ENCODE measurements at places on chromosomes 13 and 19. TPM values are rescaled to one million over a fixed set of nuclear protein-coding genes. Genes with fewer than 3 reads are reported as not detected.

SKA3 gene
- total RNA-seq = 5.6 TPM

GRCh38 chr19:7605490-7606222, 10.0 kb downstream of the CAMSAP3 start:
- no peak overlapping the region for H3K4me3 ChIP-seq
- H3K27ac ChIP-seq = no peak overlapping the region
- H3K36me3 ChIP-seq = no peaks in the 10 kb centered on the region
- DNase-seq = no peak

FSD1 gene
- 1.2 TPM for total RNA-seq

- no peaks in the 10 kb centered on the region for H3K36me3 ChIP-seq
- DNase-seq = no peak
- peaks cover 28% of the 10 kb centered on the region for H3K4me1 ChIP-seq
Observed at GRCh38 chr19:1063909-1064660, 2.9 kb upstream of the ARHGAP45 start.

DNA sequence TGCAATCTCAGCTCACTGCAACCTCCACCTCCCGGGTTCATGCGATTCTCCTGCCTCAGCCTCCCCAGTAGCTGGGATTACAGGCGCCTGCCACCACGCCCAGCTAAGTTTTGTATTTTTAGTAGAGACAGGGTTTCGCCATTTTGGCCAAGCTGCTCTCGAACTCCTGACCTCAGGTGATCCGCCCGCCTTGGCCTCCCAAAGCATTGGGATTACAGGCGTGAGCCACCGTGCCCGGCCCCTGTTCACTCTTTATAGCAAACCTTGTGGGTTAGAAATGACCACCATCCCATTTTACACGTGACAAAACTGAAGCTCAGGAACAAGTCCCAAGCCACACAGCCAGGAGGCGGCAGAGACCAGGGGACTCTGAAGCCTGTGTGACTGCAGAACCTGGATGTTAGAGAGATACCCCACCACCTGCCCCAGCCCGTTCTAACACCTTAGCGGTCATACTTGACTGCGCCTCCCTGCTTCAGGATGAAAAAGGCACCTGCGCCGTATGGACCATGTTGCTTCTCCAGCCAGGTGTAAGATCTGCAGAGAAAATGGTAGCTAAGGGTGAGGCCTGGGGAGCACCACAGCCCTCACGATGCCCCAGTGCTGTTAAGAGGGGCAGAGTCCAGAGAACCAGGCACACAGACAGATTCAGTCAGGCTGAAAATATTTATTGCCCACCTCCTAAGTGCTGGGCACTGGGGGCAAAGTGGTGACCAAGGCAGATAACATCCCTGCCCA, 3.6 kb downstream of the DMAC2 start:
- H3K4me3 ChIP-seq = no peak overlapping the region
- DNase-seq = peak; percentile 51
- H3K4me1 ChIP-seq = no peaks in the 10 kb centered on the region

DNA sequence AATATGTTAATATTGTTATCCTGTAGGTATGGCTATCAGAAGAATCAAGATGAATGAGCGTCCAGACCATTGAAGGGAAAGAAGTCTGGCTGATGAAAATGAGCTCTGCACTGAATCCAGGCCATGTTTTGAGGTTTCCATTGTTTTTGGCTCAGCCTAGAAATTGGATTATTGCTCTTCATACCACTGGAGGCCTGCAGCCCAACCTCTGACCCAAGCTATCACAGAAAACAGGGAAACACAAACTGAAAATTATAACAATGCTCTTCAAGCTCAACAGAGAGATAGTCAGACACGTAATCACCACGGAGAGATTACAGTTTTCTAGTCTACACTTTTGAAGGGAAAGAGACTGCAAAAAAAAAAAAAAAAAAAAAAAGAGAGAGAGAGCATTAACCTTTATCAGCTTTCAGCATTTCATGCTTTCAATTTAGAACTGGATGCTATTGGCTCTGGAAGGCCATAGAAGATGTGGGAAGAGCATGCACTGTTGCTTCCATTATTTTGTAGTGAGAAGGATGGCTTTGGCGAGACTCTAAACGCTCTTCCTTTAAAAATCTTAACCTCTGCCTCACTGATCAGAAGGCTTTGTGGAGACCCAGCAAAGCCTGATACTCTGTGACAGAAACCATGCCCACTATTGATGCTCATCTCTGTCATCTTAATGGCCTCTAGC, 10.8 kb downstream of the EDNRB start:
- H3K27ac ChIP-seq = peak overlapping the region; percentile 59
- H3K27me3 ChIP-seq = no peaks in the 10 kb centered on the region
- H3K4me1 ChIP-seq = peaks cover 9% of the 10 kb centered on the region
- no peak for DNase-seq
- H3K4me3 ChIP-seq = no peak overlapping the region

CCDC106 gene
- 18.3 TPM for total RNA-seq

GRCh38 chr13:37595162-37595561, 3.4 kb downstream of the POSTN start:
- H3K4me1 ChIP-seq = peaks cover 4% of the 10 kb centered on the region
- DNase-seq = no peak
- H3K27ac ChIP-seq = no peak overlapping the region
- no peaks in the 10 kb centered on the region for H3K36me3 ChIP-seq
- H3K4me3 ChIP-seq = no peak overlapping the region

DNA sequence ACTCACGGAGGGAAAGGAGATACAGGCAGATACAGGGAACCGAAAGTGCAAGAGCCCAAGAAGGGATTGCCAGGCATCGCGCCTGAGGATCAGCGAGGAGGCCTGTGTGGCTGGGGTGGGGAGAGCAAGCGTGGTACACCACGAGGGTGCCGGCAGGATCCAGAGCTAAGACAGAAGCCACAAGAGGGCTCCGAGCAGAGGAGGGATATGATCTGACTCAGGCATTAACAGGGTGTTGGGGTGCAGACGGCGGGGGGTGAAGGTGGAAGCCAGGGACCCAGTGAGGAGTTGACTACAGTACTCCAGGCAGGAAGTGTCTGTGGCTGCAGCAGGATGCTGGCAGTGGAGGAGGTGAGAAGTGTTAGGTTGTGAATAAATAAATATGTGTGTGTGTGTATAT, 5.4 kb upstream of the PPP1R37 start:
- H3K27ac ChIP-seq = no peak overlapping the region
- no peaks in the 10 kb centered on the region for H3K4me1 ChIP-seq
- DNase-seq = no peak
- no peaks in the 10 kb centered on the region for H3K27me3 ChIP-seq
- H3K36me3 ChIP-seq = no peaks in the 10 kb centered on the region

CBARP gene
- 4.2 TPM for total RNA-seq

DNA sequence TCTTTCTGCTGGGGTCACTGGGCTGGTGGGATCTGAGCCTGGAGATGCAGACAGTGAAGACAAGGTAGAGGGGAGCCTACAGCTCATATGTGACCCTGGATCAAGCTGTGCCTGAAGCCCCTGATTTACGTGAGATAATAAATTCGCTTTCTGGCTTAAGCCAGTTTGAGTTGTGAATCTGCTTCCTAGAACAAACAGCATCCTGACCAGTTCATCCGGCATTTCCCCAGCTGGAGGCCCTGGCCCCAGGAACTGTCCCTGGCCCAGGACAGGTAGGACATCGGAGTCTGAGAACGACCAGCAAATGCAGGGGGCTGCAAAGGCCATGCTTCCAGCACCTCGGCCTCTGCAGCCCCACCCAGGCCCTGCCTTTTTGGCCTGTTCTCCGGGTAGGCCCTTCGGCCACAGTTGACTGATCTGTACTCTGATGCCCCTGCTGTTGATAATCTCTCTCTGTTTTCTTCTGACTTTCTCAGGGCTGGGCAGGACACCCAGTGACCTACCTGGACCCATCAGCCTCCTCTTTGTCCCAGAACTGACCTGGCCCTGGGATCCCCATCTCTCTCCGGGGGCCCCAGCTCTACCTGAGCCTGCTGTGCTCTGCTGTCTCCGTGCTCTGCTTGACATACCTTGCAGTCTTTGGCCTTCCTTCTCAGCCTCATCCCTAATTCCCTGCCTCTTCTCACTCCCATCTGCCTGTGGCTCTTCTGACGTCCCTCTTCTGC, 9.5 kb upstream of the VSIG10L start:
- H3K4me3 ChIP-seq = no peak overlapping the region
- no peaks in the 10 kb centered on the region for H3K36me3 ChIP-seq
- no peak for DNase-seq

RAB20 gene
- total RNA-seq = 37.4 TPM

Measured in hepatocyte (in vitro differentiated cells).